ENCODE measurements at places on chromosomes 2 and 18.

- DNase-seq = no peak
Measured at GRCh38 chr18:34928088-34928753, 113.0 kb upstream of the MAPRE2 start.

DNA sequence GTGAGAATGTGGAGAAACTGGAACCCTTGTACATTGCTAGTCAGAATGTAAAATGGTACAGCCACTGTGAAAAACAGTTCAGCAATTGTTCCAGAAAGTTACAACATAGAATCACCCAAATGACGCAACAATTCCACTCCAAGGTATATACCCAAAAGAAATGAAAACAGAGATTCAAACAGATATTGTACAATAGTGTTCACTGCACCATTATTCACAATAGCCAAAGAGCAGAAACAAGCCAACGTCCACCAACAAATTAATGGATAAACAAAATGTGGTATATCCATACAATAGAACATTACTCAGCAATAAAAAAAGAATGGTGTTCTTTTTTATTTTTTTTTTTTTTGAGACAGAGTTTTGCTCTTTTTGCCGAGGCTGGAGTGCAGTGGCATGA, 10.9 kb downstream of the CLASP1 start:
- DNase-seq = no peak

DNA sequence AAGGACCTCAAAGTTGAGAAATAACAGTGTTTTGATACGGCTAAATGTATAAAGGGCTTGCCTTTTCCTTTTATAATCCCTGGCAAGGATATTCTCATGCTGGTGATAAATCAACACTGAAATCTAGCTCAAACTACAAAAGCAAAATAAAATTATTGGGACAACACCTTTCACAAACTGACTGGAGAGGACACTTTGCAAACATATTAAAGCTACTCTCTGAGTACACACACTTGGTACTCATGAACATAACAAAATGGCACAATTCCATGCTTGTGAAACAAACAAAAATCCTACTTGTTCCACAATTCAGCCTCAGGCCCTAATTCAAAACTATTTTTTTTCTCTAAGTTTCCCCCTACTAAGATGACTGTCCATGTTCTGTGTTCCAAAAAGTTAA, 305.8 kb downstream of the ETAA1 start:
- DNase-seq = no peak

- DNase-seq = no peak
Measured at GRCh38 chr2:148604927-148605326, 39.6 kb upstream of the EPC2 start.

DNA sequence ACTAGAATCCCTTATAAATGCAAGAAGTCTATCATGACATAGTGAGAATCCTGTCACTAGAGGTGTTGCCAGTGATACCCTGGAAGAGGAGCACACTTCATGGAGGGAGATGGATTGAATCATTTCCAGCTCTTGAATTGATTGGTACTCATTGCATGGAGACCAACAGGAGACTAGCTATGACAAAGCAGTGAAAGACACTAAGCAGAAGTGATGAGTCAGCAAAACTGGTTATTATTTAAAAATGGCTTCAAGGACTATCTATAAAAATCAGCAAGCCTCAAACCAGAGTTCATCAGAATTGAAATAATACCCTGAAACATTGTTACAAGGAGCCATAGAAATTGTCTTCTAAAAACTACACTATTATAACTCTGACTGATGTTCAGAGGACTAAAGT, 200.3 kb downstream of the PDE11A start:
- no peak for DNase-seq

DNA sequence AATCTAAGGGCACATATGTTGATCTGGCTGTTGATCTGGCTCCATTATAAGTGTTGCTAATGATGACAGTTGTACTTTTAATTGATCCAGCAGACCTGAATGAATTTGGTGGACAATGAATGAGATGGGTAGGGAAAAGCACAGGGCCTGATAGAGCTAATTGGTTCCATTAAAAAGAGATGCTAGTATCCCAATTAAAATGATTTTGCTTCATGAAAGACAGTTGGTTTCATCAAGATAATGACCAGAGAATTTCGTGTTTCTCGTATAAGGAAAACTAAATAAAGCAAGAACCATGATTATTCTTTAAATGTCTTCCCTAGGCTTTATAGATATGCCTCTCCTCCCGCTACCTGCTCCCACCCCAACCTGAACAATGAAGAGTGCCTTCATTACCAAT, 108.6 kb upstream of the LRRTM1 start:
- no peak for DNase-seq

DNA sequence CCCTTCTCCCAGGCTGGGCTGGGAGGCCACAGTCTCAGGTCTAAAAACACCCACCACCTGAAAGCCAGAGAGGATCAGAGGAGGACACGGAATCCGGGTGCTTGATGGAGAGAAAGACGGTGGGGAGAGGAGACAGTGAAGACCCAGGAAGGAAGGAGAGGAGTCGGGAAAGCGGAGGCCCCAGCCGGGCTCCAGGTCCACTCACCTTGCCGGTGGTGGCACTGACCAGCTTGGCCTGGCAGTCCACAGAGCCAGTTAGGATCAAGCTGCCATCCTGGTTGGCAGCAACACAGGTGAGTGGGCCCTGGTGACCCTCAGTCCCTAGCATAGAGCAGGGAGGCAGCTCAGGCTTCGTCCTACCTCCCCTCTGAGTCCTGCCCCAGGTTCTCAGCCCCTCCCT, 4.3 kb downstream of the AAMP start:
- no peak for DNase-seq

DNA sequence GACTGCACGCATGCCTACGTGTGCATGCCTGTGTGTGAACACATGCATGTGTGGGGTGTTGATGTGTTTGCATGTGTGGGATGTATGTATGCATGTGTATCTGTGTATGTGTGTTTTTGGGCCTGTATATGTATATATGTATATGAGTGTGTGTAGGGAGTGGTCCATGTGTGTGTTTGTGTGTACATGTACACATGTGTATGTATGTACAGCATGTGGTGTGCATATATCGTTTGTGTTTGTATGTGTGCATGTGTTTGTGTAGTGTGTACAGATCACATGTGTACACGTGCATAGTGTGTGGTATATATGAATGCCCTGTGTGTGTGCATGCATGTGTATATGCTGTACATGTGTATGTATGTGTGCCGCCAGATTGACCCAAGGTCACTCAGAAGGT, 54.2 kb upstream of the ASB18 start:
- no peak for DNase-seq

DNA sequence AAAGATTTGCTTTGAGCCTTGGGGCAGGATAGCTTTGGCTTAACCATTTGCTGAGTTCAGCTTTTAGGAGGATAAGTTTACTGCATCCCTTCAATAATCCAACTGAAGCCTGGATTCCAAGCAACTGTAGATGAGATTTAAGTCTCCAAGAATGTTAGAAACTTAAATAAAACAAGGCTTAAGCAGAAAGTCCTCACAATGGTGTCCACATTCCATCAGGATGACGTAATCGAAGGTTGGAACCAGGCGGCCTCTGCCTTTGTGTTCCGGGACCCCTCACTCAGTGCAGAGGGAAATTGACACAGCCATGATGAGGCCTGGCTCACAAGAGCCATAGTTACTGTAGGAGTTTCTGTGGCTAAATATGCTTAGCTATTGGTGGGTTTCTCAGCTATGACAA, 260.4 kb downstream of the LPIN1 start:
- DNase-seq = no peak

GRCh38 chr2:166239548-166239947, 111.7 kb upstream of the SCN1A start:
- DNase-seq = no peak

DNA sequence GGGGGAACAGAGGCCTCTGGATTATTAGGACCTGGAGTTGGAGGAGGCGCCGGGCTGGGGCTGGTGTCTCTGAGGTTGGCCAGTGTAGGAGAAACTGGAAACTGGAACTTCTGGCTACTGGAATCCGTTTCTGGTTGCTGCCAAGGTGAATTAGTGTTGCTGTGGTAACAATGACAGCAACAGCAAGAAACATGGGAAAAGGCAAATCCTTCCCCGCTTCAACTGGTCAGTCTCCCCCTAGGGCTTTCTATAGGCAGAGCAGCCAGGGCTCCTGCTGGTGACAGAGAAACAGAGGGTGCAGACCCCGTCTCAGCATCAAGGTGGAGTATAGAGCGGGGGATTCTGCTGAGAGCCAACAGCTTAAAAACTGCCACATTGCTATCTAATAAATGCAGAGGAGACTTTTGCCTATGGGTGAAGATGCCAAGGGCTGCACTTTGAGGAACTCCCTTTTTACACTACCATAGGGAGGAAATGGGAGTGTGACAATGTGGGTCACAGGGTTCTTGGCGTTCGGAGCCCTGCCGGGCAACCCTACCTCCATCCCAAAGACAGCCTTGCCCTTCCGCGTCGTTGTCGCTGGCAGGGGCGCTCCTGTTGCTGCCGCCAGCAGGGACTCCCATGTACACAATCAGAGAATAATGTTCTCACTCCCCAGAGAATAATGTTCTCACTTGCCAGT, 81.4 kb upstream of the CABLES1 start:
- DNase-seq = no peak

Measured in NCI-H187 (cell line).